ENCODE measurements at places on chromosomes 12 and 14.

- no peak for DNase-seq
Measured at GRCh38 chr14:34129927-34130552, 179.2 kb upstream of the EGLN3 start.

GRCh38 chr12:122884860-122885259 is 11.1 kb downstream of the VPS37B start:
- peak; percentile 60 for DNase-seq

DNA sequence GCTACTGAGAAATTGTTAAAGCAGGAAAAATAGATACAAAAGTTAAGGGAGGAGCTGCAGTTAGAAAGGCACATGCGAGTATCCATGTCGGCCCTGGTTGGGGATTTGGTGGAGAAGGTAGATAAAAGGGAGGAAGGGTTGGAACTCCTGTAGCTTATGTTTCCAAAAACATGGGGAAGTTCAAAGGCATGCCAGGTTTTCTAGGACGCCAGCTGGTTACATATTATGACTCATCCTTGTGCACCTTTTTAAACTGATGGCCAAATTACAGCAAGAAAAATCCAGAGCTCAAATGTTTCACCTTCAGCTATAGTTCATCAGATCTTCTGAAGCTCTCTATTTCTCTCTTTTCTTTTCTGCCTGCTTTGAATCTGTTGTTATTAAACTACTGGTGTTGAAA is 13.2 kb upstream of the MAP4K5 start:
- DNase-seq = no peak

DNA sequence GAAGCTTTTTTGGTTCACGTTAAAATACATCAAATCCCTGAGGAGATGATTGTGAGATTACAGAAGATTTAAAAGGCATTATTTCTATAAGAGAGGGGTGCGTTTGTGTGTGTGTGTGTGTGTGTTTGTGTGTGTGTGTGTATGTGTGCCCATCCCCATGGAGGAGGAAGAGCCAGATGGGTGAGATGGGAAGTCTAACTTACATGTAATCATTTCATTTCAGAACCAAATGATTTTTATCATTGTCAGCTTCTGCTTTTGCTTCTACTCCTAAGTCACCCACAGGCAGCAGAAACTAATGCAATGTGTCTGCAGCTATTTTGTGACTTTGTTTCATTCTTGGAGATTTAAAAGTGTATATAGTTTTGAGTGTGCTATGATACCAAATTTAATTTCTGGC is 68.7 kb downstream of the SLC4A8 start:
- peak; percentile 4 for DNase-seq

DNA sequence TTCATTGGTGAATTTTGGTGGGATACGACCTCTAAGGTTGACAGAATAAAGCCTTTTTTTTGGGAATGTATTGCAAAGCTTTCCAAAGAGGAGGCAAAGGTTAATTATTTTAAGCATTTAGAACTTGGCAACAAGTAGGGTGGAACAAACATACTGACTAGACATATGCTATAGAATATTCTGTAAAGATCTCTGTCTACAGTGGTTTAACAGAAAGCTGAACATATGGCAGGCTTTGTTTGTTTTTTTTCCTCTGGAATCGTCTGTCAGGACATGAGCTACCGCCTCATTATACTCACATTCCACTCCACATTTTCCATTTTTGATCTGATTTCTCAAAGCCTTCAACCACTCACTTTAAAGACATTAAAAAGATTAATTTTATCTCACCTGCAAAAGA is 153.4 kb upstream of the PELI2 start:
- no peak for DNase-seq

GRCh38 chr14:32374155-32374554 is 45.1 kb downstream of the AKAP6 start:
- DNase-seq = no peak

GRCh38 chr12:111078731-111079130 is 158.4 kb upstream of the MYL2 start:
- no peak for DNase-seq

DNA sequence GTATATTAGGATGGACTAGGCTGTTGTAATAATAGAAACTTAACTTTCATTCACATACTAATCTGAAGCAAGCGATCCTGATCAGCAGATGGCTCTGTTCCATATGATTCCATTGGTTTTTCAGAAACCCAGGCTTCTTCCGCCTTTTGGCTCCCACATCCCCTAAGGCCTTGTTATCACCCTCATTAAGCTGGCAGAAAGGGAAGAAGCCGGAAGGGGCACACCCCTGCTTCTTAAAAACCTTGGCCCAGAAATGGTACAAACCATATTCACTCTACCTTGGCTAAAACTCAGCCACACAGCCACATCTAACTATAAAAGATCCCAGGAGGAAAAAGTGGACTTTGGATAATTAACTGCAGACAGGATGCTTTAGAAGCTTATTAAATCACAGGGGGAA is 329.2 kb downstream of the PCNX1 start:
- DNase-seq = no peak

GRCh38 chr12:22275843-22276242 is 58.7 kb downstream of the ST8SIA1 start:
- DNase-seq = no peak

DNA sequence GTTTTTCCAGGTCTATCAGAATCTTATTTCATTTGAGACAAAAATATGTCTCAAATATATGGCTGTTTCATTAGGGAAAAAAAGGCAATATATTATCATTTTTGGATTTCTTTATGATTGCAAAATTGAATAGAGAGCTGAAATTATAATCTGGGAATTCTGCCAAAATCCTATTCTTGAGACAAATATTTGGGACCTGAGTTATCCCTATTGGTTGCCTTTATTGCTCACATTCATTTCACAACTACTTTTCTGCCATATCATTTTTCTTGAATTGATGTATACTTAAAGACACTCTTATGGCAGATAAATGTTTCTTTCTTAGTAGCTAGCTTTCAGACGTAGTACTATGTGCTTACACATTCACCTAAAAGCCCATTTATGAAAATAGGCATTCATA is 241.6 kb upstream of the NOVA1 start:
- DNase-seq = no peak

- DNase-seq = peak; percentile 42
Measured at GRCh38 chr14:60561845-60562746, 53.1 kb downstream of the SIX6 start.

GRCh38 chr12:10147714-10148403 is 17.9 kb upstream of the CLEC7A start:
- DNase-seq = no peak

GRCh38 chr14:104642540-104642868 is 37.9 kb upstream of the TMEM179 start:
- no peak for DNase-seq

GRCh38 chr14:29222671-29223268 is 456.2 kb downstream of the FOXG1 start:
- no peak for DNase-seq

DNA sequence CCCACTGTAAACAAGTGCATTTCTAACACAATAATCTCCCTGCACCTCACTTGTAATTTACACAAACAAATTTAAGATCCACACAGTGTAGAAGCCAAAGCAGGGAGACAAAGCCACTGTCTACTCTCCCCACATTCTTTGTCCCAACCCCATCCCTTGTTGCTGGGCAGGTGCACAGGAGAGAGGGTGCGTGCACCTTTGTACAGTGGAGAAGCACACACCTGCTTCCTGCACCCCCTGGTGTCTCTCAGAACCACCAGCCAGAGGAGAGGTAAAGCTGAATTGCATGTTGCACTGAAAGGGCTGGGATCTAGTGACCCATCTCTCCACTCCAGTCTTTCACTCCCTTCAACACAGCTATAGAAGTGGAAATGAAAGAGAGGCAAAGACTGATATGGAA is 51.4 kb upstream of the IFNG-AS1 start:
- no peak for DNase-seq

GRCh38 chr12:59088673-59089072 is 168.4 kb upstream of the LRIG3 start:
- no peak for DNase-seq

DNA sequence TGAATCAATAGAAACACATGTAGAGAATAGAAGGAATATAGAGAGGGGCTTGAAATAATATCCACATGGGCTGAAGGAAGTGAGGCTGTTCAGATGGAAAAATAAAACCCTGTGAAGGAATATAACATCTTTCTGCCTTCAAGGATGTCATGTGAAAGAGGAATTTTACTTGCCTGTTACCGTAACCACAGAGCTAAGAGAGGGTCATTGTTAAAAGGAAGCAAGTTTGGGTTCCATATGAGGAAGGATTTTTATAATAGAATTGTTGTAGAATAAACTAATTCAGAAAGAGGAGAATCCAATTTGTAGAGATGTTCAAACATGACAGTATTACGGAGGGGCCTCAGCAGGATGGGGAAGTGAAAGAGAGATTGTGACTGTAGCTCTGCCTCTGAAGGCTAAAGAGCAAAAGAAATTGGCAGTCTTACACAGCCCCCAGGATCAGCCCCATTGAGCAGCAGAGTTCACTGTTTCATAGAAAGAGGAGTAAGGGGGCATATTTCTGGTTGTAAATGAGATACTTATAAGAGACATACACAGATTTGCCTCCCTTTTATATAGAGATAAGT is 41.8 kb upstream of the PTPRR start:
- no peak for DNase-seq

DNA sequence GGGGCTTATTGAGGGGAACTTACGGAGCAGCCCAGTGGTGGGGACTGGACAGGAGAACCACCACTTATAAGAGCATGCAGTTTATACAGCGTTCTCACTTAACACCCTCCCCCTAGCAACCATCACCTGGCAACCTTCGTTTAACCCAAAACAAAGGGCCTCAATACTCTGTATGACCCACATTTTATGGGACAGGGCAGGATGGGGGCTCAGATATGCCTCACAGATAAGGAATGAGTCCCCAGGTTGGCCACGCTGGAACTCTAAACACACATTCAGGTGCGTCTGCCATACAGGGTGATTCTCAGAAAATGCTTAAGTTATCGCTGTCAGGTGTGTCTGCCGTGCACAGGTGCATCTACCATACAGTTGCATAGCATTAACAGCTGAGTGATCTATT is 99.2 kb downstream of the GCH1 start:
- DNase-seq = no peak

DNA sequence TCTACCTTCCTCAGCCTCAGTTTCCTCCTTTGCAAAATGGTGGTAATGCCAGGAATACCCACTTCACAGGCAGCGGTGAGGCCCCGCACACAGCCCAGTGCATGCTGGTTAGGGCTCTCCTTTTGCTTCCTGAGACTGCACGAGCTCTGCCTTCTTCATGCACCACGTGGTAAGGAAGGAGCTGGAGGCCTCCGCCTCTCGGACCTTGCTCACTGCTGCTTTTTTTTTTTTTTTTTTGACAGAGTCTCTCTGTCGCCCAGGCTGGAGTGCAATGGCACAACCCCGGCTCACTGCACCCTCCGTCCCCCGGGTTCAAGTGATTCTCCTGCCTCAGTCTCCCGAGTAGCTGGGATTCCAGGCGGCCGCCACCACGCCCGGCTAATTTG is 18.1 kb downstream of the TAMALIN start:
- peak; percentile 71 for DNase-seq

DNA sequence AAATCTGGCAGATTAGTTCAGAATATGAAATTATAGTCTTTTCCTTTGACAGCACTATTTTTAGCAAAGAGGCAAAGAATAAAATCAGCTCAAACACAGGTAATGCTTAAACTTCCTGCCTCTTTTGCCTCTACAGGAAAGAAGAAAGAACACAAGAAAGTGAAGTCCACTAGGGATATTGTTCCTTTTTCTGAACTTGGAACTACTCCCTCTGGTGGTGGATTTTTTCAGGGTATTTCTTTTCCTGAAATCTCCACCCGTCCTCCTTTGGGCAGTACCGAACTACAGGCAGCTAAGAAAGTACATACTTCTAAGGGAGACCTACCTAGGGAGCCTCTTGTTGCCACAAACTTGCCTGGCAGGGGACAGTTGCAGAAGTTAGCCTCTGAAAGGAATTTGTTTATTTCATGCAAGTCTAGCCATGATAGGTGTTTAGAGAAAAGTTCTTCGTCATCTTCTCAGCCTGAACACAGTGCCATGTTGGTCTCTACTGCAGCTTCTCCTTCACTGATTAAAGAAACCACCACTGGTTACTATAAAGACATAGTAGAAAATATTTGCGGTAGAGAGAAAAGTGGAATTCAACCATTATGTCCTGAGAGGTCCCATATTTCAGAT is 17.4 kb downstream of the TMPO start:
- peak; percentile 86 for DNase-seq

DNA sequence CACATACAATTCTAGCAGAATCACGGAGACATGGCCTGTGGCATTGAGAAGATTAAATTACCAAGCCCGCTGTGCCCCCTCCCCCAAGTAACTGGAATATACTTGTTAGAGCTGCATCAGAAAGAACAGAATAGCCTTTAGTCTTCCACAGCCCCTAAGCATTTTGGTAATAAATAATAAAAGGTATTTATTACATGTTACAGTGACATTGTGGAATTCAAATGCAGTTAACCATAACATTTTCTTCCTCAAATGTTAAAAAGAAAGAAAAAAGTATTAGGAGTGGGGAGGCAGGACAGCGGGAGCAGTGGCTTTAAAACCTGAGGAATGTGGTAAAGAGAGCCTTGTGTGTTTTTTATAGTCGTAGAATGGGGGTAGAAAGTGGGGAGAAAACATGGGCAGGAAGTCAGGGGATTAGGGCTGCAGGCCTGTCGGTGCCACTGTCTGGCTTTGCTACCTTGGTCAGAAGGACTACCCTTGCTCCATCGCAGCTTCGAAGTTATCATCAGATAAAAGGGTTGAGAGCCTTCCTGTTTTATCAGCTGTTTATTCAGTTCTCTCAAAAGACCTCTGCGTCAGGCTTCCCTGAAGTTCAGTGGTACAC is 255.9 kb downstream of the MSRB3 start:
- DNase-seq = no peak

- no peak for DNase-seq
Measured at GRCh38 chr12:21906919-21907493, 34.2 kb downstream of the ABCC9 start.

- DNase-seq = peak; percentile 38
Measured at GRCh38 chr12:109878749-109879148, 1.6 kb downstream of the GLTP start.

DNA sequence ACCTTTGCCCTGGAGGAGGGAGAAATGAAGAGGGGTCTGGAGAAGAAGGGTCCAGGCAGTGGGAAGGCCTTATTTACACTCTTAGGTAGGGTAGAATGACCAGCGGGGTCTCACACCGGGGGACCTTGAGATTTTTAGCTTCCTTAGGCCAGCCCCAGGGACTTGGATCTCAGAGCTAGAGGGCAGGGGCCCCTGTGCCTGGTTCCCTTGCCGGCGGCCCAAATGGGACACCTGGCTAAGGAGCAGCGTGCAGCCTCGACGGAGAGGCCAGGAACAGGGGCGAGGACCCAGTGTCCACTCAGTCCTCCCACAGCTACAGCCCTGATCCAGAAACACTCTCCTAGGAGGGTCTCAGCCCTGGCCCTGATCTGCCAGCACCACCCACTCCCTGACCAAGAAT is 41.8 kb downstream of the DIO3 start:
- no peak for DNase-seq

- DNase-seq = peak; percentile 18
Measured at GRCh38 chr12:70267550-70267949, 24.3 kb downstream of the CNOT2 start.

Measured in inflammatory macrophage treated with lipopolysaccharide for 1 hour (primary cell).